ENCODE measurements at places on chromosomes 16 and 17.

- DNase-seq = no peak
Observed at GRCh38 chr17:8338753-8339140, 893 bp upstream of the ODF4 start.

DNA sequence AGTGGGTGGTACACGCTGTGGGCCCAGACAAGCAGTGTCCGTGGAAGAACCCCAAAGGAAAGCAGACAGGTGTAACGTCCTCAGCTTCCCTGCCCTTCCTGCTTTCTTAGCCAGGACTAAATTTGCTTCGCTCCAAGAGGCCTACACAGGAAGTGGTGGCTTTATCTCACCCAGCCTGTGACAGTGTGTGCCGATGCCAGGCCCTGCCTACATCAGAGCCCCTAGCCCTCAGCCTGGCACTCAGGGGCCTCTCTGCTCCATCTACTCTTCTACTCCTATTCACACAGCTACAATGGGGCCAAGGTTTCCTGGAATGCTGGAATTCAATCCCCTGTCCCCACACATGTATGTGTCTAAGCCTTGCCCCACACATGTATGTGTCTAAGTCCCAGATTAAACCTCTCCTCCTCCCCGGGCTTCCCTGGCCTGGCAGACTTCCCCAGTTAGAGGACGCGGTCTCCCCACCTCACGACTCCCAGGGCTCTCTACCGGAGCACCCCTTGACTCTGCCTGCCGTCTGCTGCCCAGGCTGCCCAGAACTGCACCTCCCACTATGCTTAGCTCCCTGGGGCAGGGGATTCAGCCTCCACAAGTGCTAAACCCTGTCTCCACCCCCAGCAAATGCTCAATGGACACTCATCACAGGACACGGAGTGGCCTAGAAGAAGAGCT lies 8.2 kb downstream of the PGAP3 start:
- no peak for DNase-seq

GRCh38 chr16:70610273-70611223 lies 35.8 kb upstream of the IL34 start:
- DNase-seq = no peak

GRCh38 chr16:31409433-31409832 lies 16.3 kb downstream of the ITGAD start:
- DNase-seq = no peak

- DNase-seq = no peak
Observed at GRCh38 chr16:62363501-62363900, 327.3 kb upstream of the CDH8 start.

All from central memory CD8-positive, alpha-beta T cell (primary cell).